ENCODE measurements at places on chromosomes 3 and 15.

DNA sequence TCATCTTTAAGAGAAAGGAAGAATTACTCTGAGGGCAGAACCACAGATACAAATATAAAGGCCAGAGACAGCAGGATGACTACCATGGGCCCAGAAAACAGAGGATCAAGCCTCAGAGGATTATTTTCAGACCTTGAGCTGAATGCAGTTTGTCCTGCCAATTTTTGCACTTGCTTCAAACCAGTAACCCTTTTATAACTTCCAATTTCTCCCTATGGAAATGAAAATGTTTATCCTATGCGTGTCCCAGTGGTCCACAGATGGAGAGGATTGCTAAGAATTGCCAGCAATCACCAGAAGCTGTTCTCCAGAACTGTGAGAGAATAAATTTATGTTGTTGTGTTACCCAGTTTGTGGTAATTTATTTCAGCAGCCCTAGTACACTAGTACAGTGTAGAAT is 26.4 kb upstream of the MME start:
- no peak for DNase-seq

GRCh38 chr15:74328331-74329056 is 39.0 kb downstream of the CYP11A1 start:
- DNase-seq, result no peak

GRCh38 chr15:95295896-95296625 is 1034.4 kb upstream of the NR2F2 start:
- DNase-seq, result no peak

- no peak for DNase-seq
Measured at GRCh38 chr3:189340680-189341460, 169.1 kb downstream of the TPRG1 start.

GRCh38 chr3:187989575-187990153 is 164.3 kb upstream of the LPP start:
- no peak for DNase-seq

GRCh38 chr3:4838621-4839022 is 140.6 kb upstream of the BHLHE40 start:
- no peak for DNase-seq

DNA sequence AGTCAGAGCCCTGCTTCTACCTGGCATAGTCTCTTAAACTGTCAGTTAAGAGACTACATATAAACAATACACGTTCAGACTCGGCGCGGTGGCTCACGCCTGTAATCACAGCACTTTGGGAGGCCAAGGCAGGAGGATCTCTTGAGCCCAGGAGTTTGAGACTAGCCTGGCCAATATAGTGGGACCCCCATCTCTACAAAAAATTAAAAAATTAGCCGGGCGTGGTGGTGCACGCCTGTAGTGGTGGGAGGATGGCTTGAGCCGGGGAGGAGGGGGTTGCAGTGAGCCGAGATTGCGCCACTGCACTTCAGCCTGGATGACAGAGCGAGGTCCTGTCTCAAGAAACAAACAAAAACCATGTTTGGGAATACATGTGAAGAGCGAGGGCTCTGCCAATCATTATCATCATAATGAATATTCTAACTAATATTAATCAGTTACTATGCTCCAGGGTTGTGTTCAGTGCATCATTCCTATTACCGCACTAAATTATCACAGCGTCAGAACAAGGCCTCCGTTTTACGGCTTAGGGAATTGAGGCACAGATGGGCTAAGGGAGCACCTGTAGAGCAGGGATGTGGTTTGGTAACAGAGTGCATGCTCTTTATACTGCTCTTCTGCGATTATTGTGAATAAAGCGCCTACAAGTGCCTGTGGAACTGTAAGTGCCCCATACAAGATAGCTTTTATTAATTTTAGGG is 844 bp upstream of the UQCC5 start:
- no peak for DNase-seq

GRCh38 chr3:63727233-63727632 is 74.8 kb downstream of the SNTN start:
- no peak for DNase-seq

DNA sequence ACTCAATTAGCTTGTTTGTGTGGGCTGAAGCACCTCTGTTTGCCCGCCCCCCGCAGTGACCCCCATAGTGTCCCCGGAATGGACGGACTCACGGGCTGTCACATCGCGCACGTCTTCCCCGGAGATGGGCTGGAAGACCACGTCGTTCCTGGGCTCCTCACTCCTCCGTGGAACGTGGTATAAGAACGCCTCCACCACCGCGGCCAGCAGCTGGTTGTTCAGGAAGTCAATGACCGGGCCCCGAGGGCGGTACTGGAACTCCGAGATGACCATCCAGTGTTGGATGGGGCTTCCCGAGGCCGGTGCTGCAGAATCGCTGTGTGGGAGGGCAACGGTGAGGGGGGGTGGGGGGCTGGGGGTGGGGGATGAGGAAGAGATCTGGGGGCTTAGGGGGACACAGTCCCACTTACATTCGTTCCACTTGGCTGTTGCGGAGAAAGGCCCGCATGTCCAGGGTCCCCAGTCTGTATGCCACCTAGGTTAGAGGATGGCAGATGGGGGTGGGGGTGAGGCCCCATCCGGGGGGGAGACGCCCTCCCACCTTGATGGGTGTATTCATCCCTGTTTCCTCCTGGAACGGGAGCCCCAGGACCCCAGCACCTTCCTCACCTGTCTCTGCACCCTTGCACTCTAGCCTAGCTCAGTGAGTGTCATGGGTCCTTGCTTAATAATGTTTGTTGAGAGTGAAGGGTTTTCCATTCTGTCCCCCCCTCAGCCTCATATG is 30.2 kb downstream of the MUC20 start:
- no peak for DNase-seq

GRCh38 chr15:32098033-32098432 is 67.7 kb downstream of the CHRNA7 start:
- no peak for DNase-seq

DNA sequence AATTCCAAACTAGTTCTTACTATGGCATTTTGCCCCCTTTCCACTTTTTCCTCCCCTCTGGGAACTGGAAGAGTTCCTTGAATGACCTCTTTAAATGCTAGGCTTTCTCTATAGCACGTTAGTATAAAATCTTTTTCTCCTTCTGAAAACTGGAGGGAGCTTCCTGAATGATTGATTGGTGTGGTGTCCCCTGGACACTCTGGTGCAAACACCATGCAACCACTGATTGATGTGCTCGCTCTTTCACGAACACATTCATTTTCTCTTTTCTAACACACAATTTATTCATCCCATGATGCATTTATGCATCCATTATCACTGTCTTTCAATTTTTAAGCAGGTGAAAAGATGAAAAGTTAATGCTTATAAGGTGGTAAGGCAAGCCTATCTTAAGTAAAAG is 159.1 kb upstream of the NANOGP8 start:
- no peak for DNase-seq

DNA sequence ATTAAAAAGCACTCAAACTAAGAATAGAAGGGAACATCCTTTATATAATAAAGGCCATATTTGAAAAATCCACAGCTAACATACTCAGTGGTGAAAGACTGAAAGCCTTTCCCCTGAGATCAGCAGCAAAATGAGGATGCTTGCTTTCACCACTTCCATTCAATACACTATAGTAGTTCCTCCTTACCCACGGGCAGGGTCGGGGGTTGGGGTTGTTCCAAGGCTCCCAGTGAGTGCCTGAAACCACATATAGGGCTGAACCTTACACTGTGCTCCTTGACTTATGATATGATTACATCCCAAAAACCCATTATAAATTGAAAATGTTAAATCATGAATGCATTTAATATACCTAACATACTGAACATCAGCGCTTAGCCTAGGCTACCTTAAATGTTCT is 37.7 kb downstream of the ALDH1L1 start:
- DNase-seq, result no peak

GRCh38 chr3:68121287-68121686 is 466.9 kb upstream of the SUCLG2 start:
- no peak for DNase-seq

GRCh38 chr15:37877851-37878741 is 56.3 kb upstream of the TMCO5A start:
- no peak for DNase-seq

- DNase-seq, result no peak
Measured at GRCh38 chr15:95559875-95560394, 770.6 kb upstream of the NR2F2 start.

All from substantia nigra (tissue), 51 donors.